ENCODE measurements at places on chromosomes 1 and 21.
A peak's percentile ranks its signal among the peaks of the same experiment; 100 is the strongest.

DNA sequence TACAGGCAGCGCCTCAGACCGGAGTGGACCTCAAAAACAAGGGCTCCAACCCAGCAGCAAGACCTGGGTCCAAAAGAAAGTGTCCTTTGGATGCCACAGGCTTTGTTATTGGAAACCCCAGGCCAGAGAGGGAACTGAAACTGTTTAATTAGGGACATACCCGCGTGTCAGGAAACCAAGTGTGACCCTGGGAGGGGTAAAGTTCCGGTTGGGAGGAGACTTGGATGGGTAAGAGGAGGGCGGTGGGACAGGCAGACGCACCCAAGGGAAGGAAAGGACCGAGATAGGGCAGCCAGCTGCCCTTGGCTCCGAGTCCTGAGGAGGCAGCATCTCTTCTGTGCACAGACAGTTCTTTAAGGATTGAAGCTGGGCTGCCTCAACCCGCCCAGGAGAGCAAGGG, 71.4 kb downstream of the CDC7 start:
- DNase-seq, result no peak

GRCh38 chr1:187264995-187265602, 436.4 kb downstream of the PLA2G4A start:
- DNase-seq, result peak; percentile 43

DNA sequence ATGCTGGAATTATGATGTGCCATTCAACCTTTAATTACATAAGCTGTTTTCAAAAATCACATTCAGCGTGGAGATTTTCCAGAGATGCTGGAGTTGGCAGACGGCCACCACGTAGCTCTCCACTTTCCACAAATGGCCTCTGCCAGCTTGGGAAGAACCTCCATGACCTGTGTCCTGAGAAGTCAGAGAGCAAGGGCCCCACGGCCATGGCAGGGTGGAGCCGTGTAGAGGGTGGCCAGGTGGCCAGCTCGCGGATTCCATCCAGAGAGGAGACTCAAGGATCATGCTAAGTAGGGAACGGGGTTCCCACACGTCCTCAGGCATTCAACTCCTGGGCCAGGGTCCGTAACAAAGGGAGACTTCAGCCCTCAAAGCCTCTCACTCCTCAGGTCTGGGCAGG, 1.3 kb upstream of the GALE start:
- DNase-seq, result no peak

DNA sequence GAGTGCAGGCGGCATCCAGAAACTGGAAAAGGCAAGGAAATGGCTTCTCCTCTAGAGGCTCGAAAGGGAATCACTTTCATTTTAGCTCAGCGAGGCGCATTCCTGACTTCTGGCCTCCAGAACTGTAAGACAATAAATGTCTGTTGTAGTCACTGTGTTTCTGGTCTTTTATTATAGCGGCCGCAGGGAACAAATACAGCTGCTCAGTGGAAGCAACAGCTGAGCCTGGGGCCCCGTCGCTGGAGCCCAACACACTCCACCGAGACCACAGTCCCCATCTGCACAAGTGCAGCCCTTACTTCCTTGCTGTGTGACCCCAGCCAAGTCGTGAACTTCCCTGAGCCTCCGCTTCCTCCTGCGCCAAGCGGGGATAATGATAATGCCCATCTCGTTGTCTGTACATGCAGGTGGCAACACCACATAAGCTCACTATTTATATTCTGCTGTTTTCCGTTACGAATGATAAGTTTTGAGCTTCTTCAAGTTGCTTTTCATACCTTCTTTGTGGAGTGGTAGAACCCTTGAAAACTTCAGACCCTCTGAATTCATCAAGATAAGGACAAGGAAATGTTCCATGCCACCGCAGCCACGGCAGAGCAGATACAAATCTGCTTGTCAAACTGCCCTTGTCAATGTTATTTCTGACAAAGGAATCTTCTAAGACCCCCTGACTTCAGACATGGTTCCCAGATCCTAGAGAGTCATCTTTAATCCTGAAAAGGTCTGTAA, 3.2 kb upstream of the LAPTM5 start:
- no peak for DNase-seq

DNA sequence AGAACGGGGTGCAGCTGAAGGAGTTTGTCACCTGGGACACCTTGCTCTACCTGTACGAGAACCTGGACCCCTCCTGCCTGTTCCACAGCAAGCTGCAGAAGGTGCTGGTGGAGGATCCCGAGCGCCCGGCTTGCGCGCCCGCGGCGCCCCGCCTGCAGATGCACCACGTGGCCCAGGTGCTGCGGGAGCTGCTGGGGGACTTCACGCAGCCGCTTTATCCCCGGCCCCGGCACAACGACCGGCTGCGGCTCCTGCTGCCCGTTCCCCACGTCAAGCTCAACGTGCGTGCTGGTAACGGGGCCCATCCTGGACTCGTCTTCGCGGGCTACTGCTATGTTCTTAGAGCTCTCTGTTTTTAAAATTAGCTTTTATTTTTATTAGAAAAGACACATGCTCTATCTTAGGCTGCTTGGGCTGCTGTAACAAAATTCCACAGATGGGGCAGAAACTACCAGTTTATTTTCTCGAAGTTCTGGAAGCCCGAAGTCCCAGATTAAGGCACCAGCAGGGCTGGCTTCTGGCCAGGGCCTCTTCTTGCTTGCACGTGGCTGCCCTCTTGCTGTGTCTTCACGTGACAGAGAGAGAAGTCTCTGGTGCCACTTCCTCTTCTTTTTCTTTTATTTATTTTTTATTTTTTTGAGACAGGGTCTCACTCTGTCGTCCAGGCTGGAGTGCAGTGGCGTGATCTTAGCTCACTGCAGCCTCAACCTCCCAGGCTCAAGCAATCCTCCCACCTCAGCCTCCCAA, 38.1 kb downstream of the TRPM2 start:
- DNase-seq, result no peak

- no peak for DNase-seq
These were observed at the start of gene TRIM58 for GRCh38 chr1:247857069-247857984. Gene TRIM58 (plus strand): TSS chr1:247857187. CDS start chr1:247857247, 60 bp downstream.

DNA sequence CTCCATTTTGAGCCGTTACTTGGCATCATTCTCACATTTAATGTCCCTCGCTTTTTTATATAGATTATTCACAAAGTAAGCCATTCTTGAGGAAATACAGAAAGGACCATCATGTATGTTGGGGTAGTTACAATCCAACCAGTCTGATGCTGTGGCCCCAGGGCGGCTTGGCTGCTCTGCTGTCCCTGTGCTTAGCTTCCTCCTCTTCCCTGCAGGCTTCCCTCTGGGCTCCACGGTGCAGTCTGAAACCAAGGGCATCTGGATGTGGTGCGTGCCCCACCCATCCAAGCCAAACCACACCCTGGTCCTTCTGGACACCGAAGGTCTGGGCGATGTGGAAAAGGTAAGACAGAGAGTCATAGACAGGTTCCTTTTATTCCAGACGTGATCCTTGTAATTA, 5.5 kb downstream of the GBP6 start:
- DNase-seq, result no peak

DNA sequence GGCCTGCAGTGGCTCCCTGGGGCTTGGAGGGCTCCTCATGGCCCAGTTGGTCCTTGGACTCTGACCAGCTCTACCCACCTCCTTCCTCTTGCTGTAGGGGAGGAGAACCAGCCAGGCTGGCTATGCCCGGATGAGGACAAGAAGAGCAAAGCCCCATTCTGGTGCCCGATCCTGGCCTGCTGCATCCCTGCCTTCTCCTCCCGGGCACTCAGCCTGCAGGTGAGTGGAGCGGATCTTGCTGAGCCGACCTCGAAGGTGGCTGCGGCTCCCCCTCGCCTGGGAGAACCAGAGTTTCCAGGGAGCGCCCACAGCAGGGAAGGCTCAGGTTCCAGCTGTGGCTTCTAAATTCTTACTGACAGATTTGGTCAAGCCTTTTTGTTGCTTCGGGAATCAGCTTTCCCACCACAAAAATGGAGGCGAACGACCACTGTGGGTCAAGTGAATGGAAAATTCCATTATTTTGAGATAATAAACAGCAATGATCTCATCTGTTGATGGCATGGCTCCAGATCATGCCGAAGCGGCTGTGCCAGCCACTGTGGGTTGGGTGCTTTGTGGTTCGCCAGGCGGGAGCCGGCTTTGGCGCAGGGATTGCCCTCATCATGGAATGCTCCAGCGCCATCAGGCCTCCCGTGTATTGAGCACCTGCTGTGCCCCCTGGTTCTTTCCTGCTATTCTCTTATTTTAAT, 106.5 kb upstream of the ACTL8 start:
- DNase-seq, result no peak

GRCh38 chr1:236163463-236164153, 21.3 kb downstream of the GPR137B start:
- DNase-seq, result no peak

DNA sequence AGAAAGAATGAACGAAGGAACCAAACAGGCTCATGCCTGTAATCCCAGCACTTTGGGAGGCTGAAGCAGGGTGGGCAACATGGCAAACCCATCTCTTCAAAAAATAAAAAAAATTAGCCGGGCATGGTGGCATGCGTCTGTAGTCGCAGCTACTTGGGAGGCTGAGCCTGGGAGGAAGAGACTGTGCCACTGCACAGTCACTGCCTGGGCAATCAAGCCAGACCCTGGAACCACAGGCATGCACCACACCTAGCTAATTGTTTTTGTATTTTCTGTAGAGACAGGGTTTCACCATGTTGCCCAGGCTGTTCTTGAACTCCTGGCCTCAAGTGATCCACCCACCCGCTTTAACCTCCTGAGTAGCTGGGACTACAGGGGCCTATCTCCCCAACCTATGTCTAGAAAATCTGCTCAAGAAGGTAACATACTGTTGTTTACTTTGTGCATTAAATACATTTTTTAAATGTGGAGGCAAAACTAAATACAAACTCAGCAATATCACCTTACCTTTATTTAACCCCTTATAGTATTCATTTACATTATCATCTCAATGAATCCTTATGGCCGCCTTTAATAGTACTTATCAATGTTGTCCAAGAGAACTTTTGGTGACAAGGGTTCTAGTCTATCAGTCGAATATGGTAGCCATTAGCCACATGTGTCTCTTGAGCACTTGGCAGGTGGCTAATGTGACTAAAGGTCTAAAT, 2.7 kb downstream of the KHDC4 start:
- no peak for DNase-seq

GRCh38 chr1:245168906-245169305, 14.1 kb downstream of the KIF26B start:
- DNase-seq, result no peak

- no peak for DNase-seq
These were observed 45.9 kb downstream of the SYT6 start for GRCh38 chr1:114107474-114108435.

DNA sequence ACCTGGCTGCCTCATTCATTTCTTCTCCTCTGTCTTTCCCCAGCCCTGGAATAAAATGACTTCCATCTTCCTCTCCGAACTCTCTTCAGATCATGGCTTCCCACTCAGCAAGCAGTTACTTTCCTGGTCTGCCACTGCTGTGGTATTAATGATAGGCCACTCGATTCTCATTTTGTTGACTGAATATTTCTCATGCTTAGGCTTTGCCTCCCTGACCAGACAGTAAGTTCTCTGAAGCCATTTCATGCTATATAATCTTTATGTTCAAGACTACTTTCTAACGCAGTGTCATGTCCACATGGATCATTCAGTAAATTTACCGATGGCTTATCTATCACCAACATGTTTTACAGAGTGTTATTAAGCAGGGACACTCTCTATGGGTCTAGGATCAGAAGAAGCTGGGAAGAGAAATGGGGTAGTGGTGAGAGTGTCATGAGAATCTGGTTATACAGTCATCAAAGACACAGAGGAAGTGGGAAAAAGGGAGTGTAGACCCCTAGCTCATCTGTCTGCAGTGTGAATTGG, 20.6 kb downstream of the RUNX1 start:
- DNase-seq, result no peak

DNA sequence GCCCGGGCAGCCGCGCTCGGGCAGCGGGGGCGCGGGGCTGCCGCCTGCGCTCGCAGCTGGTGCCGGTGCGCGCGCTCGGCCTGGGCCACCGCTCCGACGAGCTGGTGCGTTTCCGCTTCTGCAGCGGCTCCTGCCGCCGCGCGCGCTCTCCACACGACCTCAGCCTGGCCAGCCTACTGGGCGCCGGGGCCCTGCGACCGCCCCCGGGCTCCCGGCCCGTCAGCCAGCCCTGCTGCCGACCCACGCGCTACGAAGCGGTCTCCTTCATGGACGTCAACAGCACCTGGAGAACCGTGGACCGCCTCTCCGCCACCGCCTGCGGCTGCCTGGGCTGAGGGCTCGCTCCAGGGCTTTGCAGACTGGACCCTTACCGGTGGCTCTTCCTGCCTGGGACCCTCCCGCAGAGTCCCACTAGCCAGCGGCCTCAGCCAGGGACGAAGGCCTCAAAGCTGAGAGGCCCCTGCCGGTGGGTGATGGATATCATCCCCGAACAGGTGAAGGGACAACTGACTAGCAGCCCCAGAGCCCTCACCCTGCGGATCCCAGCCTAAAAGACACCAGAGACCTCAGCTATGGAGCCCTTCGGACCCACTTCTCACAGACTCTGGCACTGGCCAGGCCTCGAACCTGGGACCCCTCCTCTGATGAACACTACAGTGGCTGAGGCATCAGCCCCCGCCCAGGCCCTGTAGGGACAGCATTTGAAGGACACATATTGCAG, 3.0 kb downstream of the ARTN start:
- DNase-seq, result no peak

- no peak for DNase-seq
These were observed 1.5 kb downstream of the SELENOF start for GRCh38 chr1:86912281-86912900.

- DNase-seq, result no peak
These were observed 47.2 kb upstream of the PAX7 start for GRCh38 chr1:18583326-18583941.

GRCh38 chr1:90707363-90707710, 9.8 kb downstream of the BARHL2 start:
- no peak for DNase-seq

DNA sequence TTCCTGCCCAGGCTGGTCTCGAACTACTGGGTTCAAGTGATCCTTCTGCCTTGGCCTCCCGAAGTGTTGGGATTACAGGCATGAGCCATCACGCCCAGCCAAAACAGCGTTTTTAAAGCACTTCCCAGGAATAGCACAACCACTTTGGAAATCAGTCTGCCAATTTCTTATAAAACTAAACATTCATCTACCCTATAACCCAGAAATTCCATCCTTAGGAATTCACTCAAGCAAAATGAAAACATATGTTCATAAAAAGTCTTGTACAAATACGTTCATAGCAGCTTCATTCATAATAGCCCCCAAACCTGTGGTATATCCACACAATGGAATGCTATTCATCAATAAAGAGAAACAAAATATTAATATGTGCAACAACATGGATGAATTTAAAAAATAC, 36.1 kb downstream of the PHC2 start:
- no peak for DNase-seq

GRCh38 chr1:221437171-221437570, 304.7 kb downstream of the DUSP10 start:
- DNase-seq, result no peak

GRCh38 chr1:10541286-10541685, 66.5 kb downstream of the PEX14 start:
- DNase-seq, result no peak

- DNase-seq, result no peak
These were observed 101.7 kb downstream of the ADSS2 start for GRCh38 chr1:244350027-244350426.

DNA sequence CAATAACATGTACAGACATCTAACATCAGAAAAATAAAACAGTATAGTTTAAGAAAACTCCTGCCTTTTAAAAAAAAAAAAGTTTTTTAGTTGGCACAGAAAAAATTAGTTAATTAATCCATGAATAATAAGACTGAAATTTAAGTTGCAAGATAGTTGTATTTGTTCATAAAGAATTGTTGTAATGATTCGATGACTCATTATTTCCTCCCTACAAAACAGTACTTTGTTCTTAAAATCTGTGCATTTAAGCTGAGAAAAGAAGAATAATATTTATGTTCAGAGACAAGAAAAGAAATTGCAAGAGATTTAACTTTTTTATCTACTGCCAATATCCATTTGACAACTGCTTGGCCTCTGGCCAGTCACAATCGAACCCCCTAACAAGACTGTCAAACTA, 894.7 kb downstream of the ADGRL2 start:
- no peak for DNase-seq
